Activated CD8-positive, alpha-beta T cell treated with anti-CD3 and anti-CD28 coated beads for 36 hours (primary cell): ENCODE measurements at places on chromosomes 2 and 18. TPM values are rescaled to one million over a fixed set of nuclear protein-coding genes. Genes with fewer than 3 reads are reported as not detected.
A peak's percentile ranks its signal among the peaks of the same experiment; 100 is the strongest.

DNA sequence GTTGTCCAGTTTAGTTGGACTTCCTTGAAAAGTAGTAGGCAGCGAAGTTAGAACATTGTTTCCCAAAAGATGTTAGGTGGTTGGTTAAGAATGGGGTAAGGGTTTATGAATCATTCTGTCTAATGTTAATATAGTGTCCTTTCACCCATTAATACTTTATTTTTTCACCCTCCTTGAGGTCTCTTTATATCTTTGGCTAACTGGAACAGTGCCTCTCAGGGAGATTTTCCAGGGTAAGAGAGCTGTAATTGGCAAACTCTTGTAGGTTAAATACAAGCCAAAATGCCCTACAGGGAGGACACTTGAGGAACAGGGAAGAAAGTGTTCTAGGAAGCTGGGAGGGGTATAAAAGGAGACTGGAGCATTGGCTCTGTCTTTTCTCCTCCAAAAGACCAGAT is 22.3 kb downstream of the C18orf63 start:
- H3K27ac ChIP-seq = no peak overlapping the region
- H3K4me1 ChIP-seq = no peaks in the 10 kb centered on the region
- no peaks in the 10 kb centered on the region for H3K36me3 ChIP-seq

DNA sequence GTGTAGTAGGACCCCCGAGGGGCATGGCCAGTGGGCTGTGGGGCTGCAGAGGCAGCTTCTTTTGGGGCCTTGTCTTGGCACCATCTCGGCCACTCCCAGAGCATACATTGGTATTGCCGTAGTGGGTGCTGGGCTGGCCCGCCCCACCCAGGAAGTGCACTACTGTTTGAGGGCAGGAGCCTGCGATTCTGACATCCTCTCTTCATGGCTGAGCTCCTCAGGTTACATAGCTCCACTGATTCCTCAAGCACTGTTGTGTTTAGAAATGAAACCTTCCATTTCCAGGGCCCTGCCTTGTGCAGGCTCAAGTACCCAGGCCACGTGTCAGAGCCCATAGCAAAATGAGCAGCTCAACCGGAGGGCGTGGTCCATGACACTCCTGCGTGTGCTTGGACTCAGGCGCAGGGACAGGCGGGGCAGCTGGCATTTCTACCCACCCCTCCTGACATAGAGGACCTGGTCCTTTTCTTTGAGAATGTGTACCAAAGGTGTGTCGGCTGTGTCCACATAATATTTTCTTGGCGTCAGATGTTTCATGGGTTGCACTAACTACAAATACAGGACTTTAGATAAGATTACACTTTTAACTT is 67.9 kb downstream of the DGKD start:
- H3K27ac ChIP-seq = peak overlapping the region; percentile 82
- H3K27me3 ChIP-seq = no peaks in the 10 kb centered on the region
- peaks cover 89% of the 10 kb centered on the region for H3K4me1 ChIP-seq
- peaks cover 49% of the 10 kb centered on the region for H3K36me3 ChIP-seq
- H3K4me3 ChIP-seq = peak overlapping the region; percentile 34

GRCh38 chr18:58396966-58397365 is 231.9 kb downstream of the ALPK2 start:
- peaks cover 8% of the 10 kb centered on the region for H3K4me1 ChIP-seq
- no peaks in the 10 kb centered on the region for H3K27me3 ChIP-seq
- H3K27ac ChIP-seq = no peak overlapping the region
- no peak for DNase-seq

DNA sequence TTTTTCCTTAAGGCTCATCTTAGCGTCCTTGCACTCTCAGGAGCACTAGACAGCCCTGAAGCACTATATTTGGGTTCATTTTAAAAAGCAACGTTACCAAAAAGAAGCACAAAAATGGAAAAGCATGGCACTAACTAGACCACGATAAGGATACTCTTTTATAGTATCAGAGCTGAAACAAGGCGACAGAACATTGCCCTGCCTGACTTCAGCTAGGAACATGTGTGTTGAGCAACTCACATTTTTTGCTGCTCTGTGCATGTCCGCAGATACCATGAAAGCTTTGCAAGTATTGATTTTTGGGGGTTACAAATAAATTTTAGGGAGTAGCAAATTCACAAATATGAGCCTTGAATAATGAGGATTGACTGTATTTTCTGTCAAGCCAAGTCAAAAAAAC is 332.0 kb downstream of the PTPRM start:
- DNase-seq = no peak
- H3K4me3 ChIP-seq = no peak overlapping the region
- H3K27ac ChIP-seq = no peak overlapping the region
- no peaks in the 10 kb centered on the region for H3K4me1 ChIP-seq
- no peaks in the 10 kb centered on the region for H3K27me3 ChIP-seq

- H3K36me3 ChIP-seq = peaks cover 6% of the 10 kb centered on the region
- peaks cover 43% of the 10 kb centered on the region for H3K4me1 ChIP-seq
- H3K27ac ChIP-seq = no peak overlapping the region
- DNase-seq = no peak
These were observed 1.0 kb downstream of the LIMS1 start for GRCh38 chr2:108535357-108535631.

- no peak overlapping the region for H3K27ac ChIP-seq
- H3K36me3 ChIP-seq = peaks cover 5% of the 10 kb centered on the region
- H3K4me1 ChIP-seq = no peaks in the 10 kb centered on the region
- no peaks in the 10 kb centered on the region for H3K27me3 ChIP-seq
- DNase-seq = no peak
These were observed 112.0 kb downstream of the EXOC6B start for GRCh38 chr2:72713857-72714256.

GRCh38 chr2:237352279-237352845 is 61.6 kb downstream of the COL6A3 start:
- H3K36me3 ChIP-seq = no peaks in the 10 kb centered on the region
- DNase-seq = no peak
- no peak overlapping the region for H3K27ac ChIP-seq
- no peak overlapping the region for H3K4me3 ChIP-seq

HOXD4 gene
- not detected for total RNA-seq

DNA sequence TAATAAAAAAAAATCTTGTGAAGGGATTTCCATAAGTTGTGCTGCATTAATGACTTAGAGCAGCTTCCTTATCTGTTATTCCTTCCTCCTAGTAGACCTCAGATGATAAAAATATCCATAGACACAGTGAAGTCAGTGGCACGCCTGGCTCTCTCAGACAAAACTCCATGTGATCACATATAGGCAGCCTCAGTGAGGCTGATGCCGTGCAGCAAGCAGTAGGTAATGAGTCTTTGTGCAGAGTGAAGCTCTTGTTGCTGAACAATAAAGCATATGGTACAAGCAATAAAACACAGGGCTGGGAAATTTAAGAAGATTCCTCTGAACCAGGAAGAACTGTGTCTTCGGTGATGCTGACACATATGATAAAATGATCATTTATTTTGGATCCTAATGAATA is 102.7 kb downstream of the CSRNP3 start:
- no peaks in the 10 kb centered on the region for H3K36me3 ChIP-seq
- no peak overlapping the region for H3K27ac ChIP-seq

KIF5C gene
- total RNA-seq = 10.2 TPM

GRCh38 chr2:121260370-121261154 is 24.4 kb downstream of the TFCP2L1 start:
- DNase-seq = no peak
- no peaks in the 10 kb centered on the region for H3K4me1 ChIP-seq
- peaks cover 7% of the 10 kb centered on the region for H3K27me3 ChIP-seq

TTC39C gene
- total RNA-seq = 37.9 TPM

ACADL gene
- total RNA-seq = not detected

PARD3B gene
- total RNA-seq = 0.11 TPM

DNA sequence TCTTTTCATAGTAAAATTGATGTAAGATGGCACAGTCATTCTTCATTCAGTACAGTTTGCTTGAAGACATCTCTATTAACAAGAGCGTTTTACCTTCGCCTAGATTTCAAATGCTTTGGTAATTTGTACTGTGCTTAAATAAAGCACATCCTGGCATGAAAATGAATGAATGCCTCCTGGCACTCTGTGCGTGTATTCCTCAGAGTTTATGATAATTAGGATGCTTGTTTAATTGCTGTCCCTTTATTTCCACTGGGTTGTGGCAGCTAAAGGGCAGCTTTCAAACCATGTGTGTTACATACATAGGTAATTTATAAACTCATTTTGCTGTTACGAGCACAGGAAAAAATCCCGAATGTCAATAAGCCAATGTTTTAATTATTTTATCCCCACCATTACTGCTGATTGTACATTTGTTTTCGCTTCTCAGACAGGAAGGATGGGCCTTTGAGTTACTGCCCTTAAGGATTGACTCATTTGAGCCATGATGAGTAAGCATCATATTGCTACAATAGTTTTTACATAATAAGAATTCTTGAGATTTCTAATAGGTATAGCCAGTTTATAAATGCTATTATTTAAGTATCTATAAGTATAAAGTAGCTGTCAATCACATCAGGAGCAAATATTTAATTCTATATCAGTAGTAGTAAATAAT is 516.5 kb downstream of the XIRP2 start:
- no peak overlapping the region for H3K27ac ChIP-seq
- H3K4me1 ChIP-seq = no peaks in the 10 kb centered on the region
- no peaks in the 10 kb centered on the region for H3K36me3 ChIP-seq
- no peak for DNase-seq

DNA sequence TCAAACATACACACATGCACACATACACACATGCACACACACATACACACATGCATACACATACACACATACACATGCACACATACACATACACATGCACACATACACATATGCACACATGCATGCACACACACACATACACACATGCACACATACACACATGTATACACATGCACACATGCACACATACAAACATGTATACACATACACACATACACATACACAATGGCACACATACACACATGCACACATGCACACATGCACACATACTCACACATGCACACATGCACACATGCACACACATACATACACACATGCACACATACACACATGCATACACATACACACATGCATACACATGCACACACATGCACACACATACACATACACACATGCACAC is 137.2 kb downstream of the ACKR3 start:
- no peaks in the 10 kb centered on the region for H3K27me3 ChIP-seq
- no peaks in the 10 kb centered on the region for H3K36me3 ChIP-seq
- H3K4me1 ChIP-seq = no peaks in the 10 kb centered on the region

- no peak overlapping the region for H3K27ac ChIP-seq
- H3K4me3 ChIP-seq = no peak overlapping the region
- peaks cover 3% of the 10 kb centered on the region for H3K36me3 ChIP-seq
- peaks cover 64% of the 10 kb centered on the region for H3K4me1 ChIP-seq
These were observed 73.1 kb upstream of the STK17B start for GRCh38 chr2:196244516-196244915.
